ENCODE measurements at places on chromosomes 1 and 21.

- DNase-seq, result no peak
Measured at GRCh38 chr1:55522353-55522903, 307.3 kb upstream of the USP24 start.

DNA sequence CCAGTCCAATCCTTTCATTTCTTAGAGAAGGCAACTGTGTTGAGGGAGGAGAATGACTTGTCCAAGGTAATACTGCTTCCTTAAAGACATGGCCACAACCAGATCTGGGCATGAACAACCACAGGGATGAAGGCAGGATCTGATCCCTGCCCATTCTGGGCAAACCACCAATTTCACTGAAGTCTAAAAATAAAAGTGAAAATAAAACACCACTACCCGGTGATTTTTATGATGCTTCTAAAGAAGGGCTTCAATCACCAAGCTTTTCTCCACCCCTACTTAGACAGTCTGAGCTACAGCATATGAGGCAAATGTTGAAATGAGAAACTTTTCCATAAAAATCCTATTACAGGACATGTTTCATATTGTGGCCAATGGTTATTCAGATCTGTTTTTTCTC lies 133.0 kb downstream of the PTPN14 start:
- DNase-seq, result no peak

DNA sequence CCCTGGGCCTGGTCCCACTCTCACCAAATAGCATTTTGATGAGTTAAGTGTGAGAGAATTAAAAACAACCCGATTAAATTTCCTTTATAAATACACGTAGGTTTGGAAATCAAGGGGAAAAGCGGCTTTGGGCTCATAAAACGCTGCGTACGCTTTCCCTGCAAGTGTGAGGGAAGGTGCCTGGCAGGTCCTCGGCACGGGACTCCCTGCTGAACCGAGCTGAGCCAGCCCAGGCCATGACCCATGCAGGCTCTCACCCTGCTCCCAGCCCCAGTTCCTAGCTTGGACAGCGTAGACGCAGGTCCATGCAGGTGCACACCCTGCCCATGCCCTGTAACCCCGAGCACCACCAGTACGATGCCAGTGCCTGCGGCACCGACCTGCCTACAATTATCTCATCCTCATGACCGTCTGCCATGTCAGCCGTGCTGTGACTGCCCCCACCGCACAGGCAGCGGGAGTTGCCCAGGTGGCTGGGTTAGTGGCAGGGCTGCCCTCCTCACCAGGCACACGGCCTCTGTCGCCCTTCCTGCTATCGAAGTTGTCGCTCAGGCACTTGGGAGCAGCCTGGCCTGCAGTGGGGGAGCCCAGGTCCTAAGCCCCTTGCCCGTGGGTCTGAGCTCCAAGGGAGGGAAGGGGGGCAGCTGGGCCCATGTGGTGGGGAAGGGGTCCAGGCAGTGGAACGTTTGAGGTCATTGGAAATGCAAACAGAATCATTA lies 41.0 kb upstream of the ACTRT2 start:
- DNase-seq, result no peak

GRCh38 chr1:30001011-30001731 lies 722.2 kb downstream of the MATN1 start:
- no peak for DNase-seq

GRCh38 chr1:192147221-192147620 lies 11.0 kb upstream of the RGS18 start:
- DNase-seq, result no peak

DNA sequence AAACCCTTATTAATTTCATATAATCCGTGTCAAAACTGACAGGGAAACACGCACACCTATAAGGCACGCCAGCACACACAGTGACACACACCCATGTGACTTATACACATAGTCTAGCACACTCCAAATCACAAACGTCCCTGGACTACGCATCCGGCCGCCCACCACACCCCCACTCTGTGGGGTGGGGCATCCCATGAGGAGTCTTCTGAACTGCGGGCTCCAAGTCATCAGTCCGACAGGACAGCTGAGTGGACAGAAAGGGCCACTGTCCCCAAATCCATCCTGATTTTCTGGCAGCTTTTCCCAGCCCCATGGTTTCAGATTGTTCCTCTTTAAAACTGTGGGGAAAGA lies 829 bp downstream of the PEA15 start:
- peak; percentile 60 for DNase-seq

GRCh38 chr1:36349839-36350238 lies 26.4 kb upstream of the EVA1B start:
- no peak for DNase-seq

DNA sequence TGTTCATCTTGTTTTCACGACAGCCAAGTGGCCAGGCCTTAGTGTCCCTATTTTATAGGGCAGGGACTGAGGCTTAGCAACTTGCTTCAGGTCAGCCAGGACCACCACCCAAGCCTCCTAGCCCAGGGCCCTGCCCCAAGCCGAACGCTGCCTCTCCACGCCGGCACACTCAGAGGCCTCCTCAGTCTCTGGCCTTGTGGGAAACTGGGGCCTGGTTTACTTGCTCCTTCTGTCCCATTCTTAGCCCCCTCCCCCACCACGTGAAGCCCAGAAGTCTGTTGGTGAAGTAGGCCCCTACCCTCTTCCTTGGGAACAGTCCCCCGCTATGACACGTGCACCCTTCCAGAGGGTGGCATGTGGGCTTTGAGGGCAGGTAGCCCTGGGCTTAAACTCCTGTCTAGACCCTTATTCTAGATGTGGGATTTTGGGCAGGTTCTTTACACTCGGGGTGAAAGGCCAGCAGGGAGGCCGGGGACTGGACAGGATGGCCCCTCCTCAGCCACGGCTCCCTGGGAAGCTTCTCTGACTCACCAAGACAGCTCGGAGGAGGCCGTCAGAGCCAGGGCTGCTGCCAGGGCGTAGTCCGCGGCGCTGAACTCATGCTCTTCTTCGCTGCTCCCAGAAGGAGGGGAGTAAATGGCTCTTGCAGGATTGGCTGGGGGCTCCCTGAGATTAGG lies 4.3 kb downstream of the MYOM3 start:
- DNase-seq, result peak; percentile 6

- no peak for DNase-seq
Measured at GRCh38 chr1:32392325-32392724, 1.9 kb downstream of the BSDC1 start.

DNA sequence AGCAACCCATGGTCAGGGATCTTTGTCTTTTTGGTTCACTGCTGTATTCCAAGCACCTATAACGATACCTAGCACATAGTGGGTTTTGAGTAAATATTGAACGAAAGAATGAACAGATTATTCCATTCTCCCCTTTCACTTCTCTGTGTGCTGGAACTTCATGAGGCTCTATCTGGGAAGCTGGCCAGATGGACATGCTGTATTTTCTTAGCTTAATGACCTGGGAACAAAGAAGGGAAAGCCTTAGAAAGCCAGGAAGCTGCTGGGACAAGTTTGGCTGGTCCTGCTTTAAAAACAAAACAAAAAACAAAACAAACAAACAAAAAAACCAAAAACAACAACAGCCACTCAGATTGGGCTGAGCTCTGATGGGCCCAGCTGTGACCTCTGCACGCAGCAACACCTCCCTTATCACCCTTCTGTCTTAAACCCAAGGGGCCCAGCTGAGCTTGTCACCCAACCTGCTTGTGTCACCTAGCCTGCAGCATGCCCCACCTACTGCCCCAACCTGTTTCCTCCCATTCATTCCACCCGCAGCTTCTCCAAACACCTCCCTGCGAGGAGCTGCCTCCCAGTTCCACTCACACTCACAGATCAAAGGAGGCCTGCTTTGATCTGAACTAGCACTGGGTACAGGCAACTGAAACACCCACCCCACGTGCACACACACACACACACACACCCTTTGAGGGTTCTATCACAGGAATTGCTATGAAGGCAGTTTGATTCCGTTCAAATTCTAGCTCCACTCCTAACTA lies 37.1 kb downstream of the SLC30A1 start:
- DNase-seq, result peak; percentile 76

DNA sequence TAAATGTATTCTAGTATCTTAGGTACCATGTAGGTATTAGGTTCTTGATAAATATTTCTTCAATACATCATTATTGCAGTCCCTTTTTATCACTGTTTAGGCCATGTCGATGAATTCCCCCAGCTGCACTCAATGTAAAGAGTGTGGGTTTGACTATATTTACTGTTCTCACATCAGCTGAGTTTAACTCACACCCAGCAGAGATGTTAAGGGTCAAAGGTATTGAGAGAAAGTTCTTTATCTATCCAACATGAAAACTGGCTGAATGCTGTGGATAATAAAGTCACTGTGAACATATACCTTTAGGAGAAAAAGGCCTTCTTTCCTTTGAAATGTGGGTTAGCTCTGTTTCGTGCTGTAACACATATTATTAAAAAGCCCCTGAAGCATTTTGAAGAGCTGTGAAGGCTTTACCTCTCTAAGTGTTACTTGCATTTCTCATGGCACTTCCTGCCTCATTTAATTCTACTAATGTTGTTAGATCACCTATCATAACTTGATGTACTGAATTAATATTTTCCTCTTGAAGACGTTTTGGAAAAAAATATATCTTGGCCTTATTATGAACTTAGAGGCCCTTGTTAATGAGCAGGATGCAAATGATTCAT lies 19.1 kb upstream of the LYST start:
- no peak for DNase-seq

GRCh38 chr1:25724966-25725365 lies 75.0 kb upstream of the SELENON start:
- DNase-seq, result no peak

- no peak for DNase-seq
Measured at GRCh38 chr1:208528578-208529240, 284.5 kb upstream of the PLXNA2 start.

DNA sequence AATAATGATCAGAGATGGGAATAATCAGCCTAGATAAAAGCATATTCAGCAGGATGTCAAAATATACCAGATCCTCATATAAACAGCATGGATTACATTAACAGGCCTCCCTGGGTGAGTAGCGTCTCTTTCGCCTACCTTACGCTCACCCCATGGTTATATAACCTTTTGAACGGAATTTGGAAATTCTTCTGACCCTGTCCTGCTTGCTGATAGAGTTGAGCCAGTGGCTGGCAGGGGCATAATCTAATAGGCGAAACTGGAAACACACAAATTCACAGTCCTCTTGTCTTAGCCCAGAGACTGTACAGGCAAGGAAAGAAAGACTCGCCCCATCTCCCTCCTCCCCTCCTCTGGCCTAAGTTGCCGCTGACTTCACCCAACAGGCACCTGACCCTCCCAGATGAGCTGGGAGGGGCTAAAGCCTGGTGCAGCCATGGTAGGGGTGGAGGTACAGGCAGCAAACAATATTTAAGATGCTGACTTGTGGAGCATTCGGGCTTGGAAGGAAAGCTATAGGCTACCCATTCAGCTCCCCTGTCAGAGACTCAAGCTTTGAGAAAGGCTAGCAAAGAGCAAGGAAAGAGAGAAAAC lies at the start of gene ANGPTL7:
Gene ANGPTL7 (plus strand): TSS at position 498 of the 594 bp plus-strand sequence. CDS start 225 bp downstream, outside the sequence.
- DNase-seq, result no peak

DNA sequence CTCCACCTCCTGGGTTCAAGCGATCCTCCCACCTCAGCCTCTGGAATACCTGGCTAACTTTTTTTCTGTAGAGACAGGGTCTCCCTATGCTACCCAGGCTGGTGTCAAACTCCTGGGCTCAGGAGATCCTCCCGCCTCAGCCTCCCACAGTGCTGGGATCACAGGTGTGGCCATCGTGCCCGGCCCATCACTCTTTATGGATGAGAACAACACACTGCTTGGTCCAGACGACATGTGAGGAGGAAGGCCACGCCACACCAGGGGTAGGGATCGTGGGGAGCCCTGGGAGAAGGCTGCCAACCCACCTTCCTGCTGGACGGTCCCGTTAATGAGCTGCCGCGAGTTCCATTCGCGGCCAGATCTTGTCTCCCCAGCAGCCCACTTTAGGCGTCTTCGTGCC lies 5.0 kb upstream of the GABRD start:
- DNase-seq, result no peak

- peak; percentile 72 for DNase-seq
Measured at GRCh38 chr1:161139766-161140165, 7.3 kb upstream of the DEDD start.

DNA sequence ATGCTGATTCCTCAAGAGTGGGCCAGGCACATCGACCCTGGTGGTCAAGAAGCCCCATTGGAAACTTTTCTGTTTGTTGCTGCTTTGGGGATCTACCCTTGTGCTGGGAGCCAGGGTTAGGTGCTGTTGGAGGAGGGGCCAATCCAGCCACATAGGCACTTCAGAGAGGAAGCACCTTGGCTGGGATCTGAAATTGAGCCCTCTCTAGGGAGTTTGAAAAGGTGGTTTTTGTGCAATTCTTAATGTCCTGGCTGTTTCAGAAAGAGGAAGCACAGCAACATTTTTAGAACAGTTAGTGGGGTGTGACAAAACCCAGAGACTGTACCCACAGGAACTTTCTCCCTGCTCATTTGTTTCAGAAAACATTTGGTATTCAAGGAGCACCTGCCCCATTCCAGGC lies 17.2 kb upstream of the BEND5 start:
- no peak for DNase-seq

GRCh38 chr1:227002531-227003049 lies 62.5 kb downstream of the COQ8A start:
- no peak for DNase-seq

DNA sequence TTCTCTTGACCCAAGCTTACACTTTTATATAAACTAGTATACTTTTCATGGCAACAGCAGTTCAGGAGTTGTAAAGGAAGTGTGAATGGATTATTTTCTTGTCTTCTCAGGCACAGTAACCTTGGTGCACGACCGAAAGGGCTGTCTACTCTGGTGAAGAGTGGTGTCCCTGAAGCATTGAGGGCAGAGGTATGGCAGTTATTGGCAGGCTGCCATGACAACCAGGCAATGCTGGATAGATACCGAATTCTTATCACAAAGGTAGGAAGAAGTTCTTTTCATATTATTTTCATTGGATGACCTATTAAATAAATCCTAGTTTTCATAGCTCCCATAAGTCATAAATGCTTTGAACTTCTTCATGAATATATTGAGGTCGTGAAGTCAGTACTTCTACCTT lies 53.9 kb upstream of the GPR52 start:
- DNase-seq, result no peak

GRCh38 chr1:21175324-21175669 lies 1.4 kb downstream of the EIF4G3 start:
- DNase-seq, result peak; percentile 45

GRCh38 chr1:205925736-205926135 lies 17.5 kb downstream of the SLC26A9 start:
- DNase-seq, result no peak

- DNase-seq, result no peak
Measured at GRCh38 chr1:227559926-227560325, 3.4 kb upstream of the ZNF678 start.

GRCh38 chr1:211829343-211830054 lies 1.1 kb downstream of the LPGAT1 start:
- DNase-seq, result peak; percentile 24
